CD4-positive, alpha-beta memory T cell (primary cell): ENCODE measurements at places on chromosomes 7 and 10. TPM values are rescaled to one million over a fixed set of nuclear protein-coding genes. Genes with fewer than 3 reads are reported as not detected.

The YWHAG gene
- total RNA-seq = 51.6 TPM

The KCNH2 gene
- 2.3 TPM for total RNA-seq

The PARP12 gene
- total RNA-seq = 91.8 TPM

The LYZL2 gene
- not detected for total RNA-seq

The ACSM6 gene
- total RNA-seq = not detected
